ENCODE measurements at places on chromosomes 3 and 15.
A peak's percentile ranks its signal among the peaks of the same experiment; 100 is the strongest.

DNA sequence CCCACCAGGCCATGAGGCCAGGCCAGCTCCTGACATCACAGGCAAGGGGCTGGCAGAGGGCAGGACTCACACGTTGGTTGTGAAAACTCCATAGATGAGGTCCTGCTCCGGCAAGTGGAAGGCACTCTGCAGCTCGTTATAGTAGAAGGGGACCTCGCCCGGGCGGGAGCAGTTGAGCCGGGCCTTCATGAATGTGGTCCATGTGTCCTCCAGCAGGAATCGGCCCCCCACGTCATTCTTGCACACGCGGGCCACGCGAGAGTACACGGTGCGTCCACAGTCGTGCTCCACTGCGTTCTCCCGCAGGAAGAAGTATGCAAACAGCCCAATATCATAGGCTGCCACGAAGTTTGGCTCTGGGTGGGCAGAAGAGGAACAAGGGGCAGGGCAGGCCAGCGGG is 101.2 kb downstream of the SEMA5B start:
- no peak for DNase-seq
- no peaks in the 10 kb centered on the region for H3K4me1 ChIP-seq
- no peak overlapping the region for H3K4me3 ChIP-seq
- H3K27me3 ChIP-seq, result peaks cover 7% of the 10 kb centered on the region
- peaks cover 4% of the 10 kb centered on the region for H3K36me3 ChIP-seq

GRCh38 chr3:193271101-193271840 is 30.2 kb downstream of the PLAAT1 start:
- no peaks in the 10 kb centered on the region for H3K36me3 ChIP-seq
- no peak overlapping the region for H3K4me3 ChIP-seq
- no peak for DNase-seq
- H3K27me3 ChIP-seq, result no peaks in the 10 kb centered on the region
- H3K4me1 ChIP-seq, result peaks cover 9% of the 10 kb centered on the region

GRCh38 chr3:41363830-41364523 is 164.7 kb downstream of the CTNNB1 start:
- no peaks in the 10 kb centered on the region for H3K4me1 ChIP-seq
- DNase-seq, result no peak
- H3K4me3 ChIP-seq, result no peak overlapping the region
- no peaks in the 10 kb centered on the region for H3K36me3 ChIP-seq
- peaks cover 2% of the 10 kb centered on the region for H3K27me3 ChIP-seq
- H3K27ac ChIP-seq, result no peak overlapping the region

GRCh38 chr15:73046073-73046472 is 6.2 kb upstream of the NEO1 start:
- peaks cover 2% of the 10 kb centered on the region for H3K27me3 ChIP-seq
- no peak overlapping the region for H3K4me3 ChIP-seq
- peaks cover 24% of the 10 kb centered on the region for H3K4me1 ChIP-seq
- no peaks in the 10 kb centered on the region for H3K36me3 ChIP-seq
- H3K27ac ChIP-seq, result no peak overlapping the region

DNA sequence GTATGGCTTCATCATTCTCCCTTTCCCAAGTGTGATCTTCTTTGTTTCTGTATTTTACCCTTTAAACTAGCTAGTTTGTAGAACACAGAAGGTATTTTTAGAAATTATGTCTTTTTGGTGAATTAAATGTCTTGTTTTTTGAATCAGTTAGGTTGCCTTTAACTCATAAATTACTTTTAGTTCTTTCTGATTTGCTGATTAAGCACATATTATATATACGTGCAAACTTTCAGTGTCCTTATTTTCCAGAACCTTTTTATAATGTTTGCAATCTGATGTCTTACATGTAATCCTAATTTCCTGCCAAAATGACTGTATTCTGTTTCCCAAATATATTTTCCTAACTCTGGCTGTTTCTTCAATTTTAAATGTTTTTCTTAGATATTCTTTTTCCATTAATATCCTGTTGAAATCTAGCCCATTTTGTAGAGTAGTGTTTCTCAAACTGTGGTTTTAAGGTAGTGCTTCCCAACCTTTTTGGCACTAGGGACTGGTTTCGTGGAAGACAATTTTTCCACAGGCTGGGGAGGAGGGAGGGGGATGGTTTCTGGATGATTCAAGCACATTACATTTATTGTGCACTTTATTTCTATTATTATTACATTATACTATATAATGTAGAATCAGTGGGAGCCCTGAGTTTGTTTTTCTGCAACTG is 51.8 kb downstream of the CHD2 start:
- peaks cover 58% of the 10 kb centered on the region for H3K36me3 ChIP-seq
- peaks cover 3% of the 10 kb centered on the region for H3K27me3 ChIP-seq
- peak overlapping the region; percentile 69 for H3K4me3 ChIP-seq
- no peak for DNase-seq
- H3K27ac ChIP-seq, result peak overlapping the region; percentile 89
- peaks cover 5% of the 10 kb centered on the region for H3K4me1 ChIP-seq

- no peaks in the 10 kb centered on the region for H3K36me3 ChIP-seq
- H3K4me3 ChIP-seq, result no peak overlapping the region
- H3K4me1 ChIP-seq, result no peaks in the 10 kb centered on the region
- H3K27me3 ChIP-seq, result no peaks in the 10 kb centered on the region
- no peak overlapping the region for H3K27ac ChIP-seq
- no peak for DNase-seq
These were observed 36.1 kb upstream of the MTMR14 start for GRCh38 chr3:9613056-9613748.

GRCh38 chr3:141895731-141896130 is 19.3 kb downstream of the ATP1B3 start:
- H3K27me3 ChIP-seq, result no peaks in the 10 kb centered on the region
- H3K36me3 ChIP-seq, result peaks cover 55% of the 10 kb centered on the region
- peaks cover 3% of the 10 kb centered on the region for H3K4me1 ChIP-seq

DNA sequence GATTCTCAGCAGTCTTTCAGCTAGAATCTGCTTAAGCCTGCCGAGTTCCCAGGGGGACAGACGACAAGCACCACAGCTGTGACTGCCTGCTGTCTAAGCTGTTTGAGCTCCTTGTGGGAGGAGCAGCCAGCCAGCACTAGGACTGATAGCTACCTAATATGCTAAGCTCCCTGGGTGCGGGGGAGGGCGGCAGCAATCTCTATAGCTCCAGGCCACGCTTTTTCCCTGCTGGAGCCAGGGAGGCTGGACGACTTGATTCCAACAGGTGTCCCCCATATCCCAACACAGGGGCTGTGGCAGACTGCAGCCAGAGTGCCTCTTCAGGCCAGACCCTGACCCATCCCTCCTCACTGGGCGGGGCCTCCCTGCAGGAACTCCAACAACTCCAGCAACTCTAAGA is 134.1 kb upstream of the ARPP21 start:
- peaks cover 5% of the 10 kb centered on the region for H3K4me1 ChIP-seq
- H3K4me3 ChIP-seq, result no peak overlapping the region
- no peak for DNase-seq
- peaks cover 1% of the 10 kb centered on the region for H3K27me3 ChIP-seq
- H3K27ac ChIP-seq, result no peak overlapping the region

- H3K4me3 ChIP-seq, result no peak overlapping the region
- H3K27ac ChIP-seq, result no peak overlapping the region
- H3K27me3 ChIP-seq, result peaks cover 2% of the 10 kb centered on the region
- H3K4me1 ChIP-seq, result peaks cover 4% of the 10 kb centered on the region
- no peak for DNase-seq
These were observed 59.5 kb upstream of the DCLK3 start for GRCh38 chr3:36823806-36824205.

GRCh38 chr3:73653877-73654276 is 29.1 kb upstream of the PDZRN3 start:
- DNase-seq, result no peak
- no peaks in the 10 kb centered on the region for H3K4me1 ChIP-seq
- H3K27me3 ChIP-seq, result no peaks in the 10 kb centered on the region
- H3K4me3 ChIP-seq, result no peak overlapping the region
- no peak overlapping the region for H3K27ac ChIP-seq

GRCh38 chr3:181384970-181385369 is 326.8 kb upstream of the SOX2 start:
- H3K4me3 ChIP-seq, result no peak overlapping the region
- H3K4me1 ChIP-seq, result peaks cover 2% of the 10 kb centered on the region
- no peaks in the 10 kb centered on the region for H3K36me3 ChIP-seq
- no peaks in the 10 kb centered on the region for H3K27me3 ChIP-seq

- no peak overlapping the region for H3K27ac ChIP-seq
- peak; percentile 66 for DNase-seq
- H3K4me1 ChIP-seq, result no peaks in the 10 kb centered on the region
- H3K36me3 ChIP-seq, result no peaks in the 10 kb centered on the region
These were observed 214.9 kb upstream of the ARRDC4 start for GRCh38 chr15:97745481-97746071.

- H3K27me3 ChIP-seq, result no peaks in the 10 kb centered on the region
- DNase-seq, result no peak
- H3K4me3 ChIP-seq, result no peak overlapping the region
- H3K27ac ChIP-seq, result no peak overlapping the region
- H3K4me1 ChIP-seq, result no peaks in the 10 kb centered on the region
- H3K36me3 ChIP-seq, result no peaks in the 10 kb centered on the region
These were observed 20.8 kb downstream of the ATP13A3 start for GRCh38 chr3:194465920-194466570.

DNA sequence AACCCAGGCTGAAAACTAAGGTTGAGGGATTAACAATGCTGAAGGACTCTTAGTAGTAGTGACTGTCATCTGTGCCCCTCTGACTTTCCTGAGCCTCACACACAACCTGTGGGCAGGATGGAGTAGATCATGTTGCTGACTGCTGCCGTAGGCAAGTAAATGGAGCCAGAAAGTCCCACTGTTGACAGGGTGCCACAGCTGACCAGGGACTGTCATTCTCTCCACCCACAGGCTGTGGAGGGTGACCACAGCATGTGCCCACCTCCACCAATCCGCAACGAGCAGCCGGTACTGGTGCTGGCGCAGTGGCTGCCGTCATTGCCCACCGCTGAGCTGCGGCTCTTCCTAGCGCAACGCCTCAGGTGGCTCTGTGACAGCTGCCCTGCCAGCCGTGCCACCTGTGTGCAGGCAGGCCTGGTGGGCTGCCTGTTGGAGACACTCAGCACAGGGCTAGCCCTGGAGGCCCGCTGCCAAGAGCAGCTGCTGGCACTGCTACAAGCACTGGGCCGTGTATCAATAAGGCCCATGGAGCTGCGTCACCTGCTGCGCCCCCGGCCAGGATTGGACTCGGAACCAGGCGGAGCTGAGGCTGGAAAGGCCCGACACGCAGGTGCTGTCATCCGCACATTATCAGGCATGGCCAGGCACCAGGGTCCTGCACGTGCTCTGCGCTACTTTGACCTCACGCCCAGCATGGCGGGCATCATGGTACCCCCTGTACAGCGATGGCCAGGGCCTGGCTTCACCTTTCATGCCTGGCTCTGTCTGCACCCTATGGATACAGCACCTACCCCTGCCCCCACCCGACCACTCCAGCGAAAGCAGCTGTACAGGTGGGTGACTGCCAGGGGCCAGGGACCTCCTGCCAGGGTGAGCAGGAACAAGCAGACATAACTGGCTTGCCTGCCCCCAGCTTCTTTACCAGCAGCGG is 15.6 kb downstream of the NBEAL2 start:
- H3K4me1 ChIP-seq, result peaks cover 6% of the 10 kb centered on the region
- no peak for DNase-seq
- H3K27ac ChIP-seq, result no peak overlapping the region

- H3K4me1 ChIP-seq, result peaks cover 5% of the 10 kb centered on the region
- H3K27ac ChIP-seq, result no peak overlapping the region
- H3K27me3 ChIP-seq, result peaks cover 3% of the 10 kb centered on the region
- H3K4me3 ChIP-seq, result no peak overlapping the region
- no peaks in the 10 kb centered on the region for H3K36me3 ChIP-seq
These were observed 117.9 kb downstream of the TLE3 start for GRCh38 chr15:69979783-69980182.

DNA sequence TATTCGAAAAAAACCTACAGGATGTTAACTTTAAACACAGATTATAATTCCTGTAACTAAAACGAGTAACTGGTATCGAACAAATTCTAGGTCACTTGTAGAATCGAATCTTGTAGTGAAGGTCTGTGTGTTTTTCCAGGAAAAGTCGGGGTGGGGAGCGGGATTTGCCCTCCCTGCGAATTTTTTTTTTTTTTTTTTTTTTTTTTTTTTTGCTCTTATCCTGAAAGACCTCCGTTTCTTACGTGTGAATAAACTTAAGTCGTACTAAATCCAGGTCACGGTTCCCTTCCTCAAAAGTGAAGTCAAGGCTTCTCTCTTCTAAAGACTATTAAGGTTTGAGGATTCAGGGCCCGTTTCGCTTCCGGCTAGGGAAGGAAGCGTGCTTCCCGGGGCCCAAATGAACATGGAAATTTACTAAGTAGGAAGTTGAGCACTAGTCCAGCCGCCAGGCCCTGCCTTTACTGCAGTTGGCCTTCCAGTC is 770 bp downstream of the TBC1D5 start:
- H3K36me3 ChIP-seq, result peaks cover 5% of the 10 kb centered on the region
- H3K4me1 ChIP-seq, result peaks cover 29% of the 10 kb centered on the region
- H3K4me3 ChIP-seq, result peak overlapping the region; percentile 91
- peak overlapping the region; percentile 89 for H3K27ac ChIP-seq

- no peak overlapping the region for H3K27ac ChIP-seq
- no peak overlapping the region for H3K4me3 ChIP-seq
- DNase-seq, result no peak
- no peaks in the 10 kb centered on the region for H3K36me3 ChIP-seq
- H3K4me1 ChIP-seq, result peaks cover 6% of the 10 kb centered on the region
- peaks cover 4% of the 10 kb centered on the region for H3K27me3 ChIP-seq
These were observed 11.1 kb downstream of the ABHD17C start for GRCh38 chr15:80706161-80706560.

DNA sequence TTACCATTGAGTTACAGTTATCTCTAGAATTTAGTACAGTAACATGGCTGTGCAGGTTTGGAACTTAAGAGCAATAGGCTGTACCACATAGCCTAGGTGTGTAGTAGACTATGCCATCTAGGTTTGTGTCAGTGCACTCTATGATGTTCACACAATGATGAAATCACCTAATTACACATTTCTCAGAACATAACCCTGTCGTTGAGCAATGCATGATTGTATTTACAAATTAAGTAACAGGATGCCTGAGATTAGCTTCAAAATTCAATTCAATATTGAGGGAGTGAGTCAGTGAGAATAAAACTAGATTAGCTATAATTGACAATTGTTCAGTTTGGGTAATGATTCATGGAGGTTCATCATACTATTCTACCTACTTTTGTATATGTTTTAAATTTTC is 633.8 kb downstream of the IGSF11 start:
- DNase-seq, result no peak
- H3K4me3 ChIP-seq, result no peak overlapping the region
- no peaks in the 10 kb centered on the region for H3K36me3 ChIP-seq
- no peaks in the 10 kb centered on the region for H3K27me3 ChIP-seq
- H3K4me1 ChIP-seq, result peaks cover 7% of the 10 kb centered on the region

All from endothelial cell (in vitro differentiated cells).